Activated T-cell treated with anti-CD3 and anti-CD28 coated beads for 48 hours (primary cell): ENCODE measurements at places on chromosomes 2 and 18.

GRCh38 chr2:52107124-52107523 lies 1075.2 kb upstream of the NRXN1 start:
- DNase-seq = no peak

DNA sequence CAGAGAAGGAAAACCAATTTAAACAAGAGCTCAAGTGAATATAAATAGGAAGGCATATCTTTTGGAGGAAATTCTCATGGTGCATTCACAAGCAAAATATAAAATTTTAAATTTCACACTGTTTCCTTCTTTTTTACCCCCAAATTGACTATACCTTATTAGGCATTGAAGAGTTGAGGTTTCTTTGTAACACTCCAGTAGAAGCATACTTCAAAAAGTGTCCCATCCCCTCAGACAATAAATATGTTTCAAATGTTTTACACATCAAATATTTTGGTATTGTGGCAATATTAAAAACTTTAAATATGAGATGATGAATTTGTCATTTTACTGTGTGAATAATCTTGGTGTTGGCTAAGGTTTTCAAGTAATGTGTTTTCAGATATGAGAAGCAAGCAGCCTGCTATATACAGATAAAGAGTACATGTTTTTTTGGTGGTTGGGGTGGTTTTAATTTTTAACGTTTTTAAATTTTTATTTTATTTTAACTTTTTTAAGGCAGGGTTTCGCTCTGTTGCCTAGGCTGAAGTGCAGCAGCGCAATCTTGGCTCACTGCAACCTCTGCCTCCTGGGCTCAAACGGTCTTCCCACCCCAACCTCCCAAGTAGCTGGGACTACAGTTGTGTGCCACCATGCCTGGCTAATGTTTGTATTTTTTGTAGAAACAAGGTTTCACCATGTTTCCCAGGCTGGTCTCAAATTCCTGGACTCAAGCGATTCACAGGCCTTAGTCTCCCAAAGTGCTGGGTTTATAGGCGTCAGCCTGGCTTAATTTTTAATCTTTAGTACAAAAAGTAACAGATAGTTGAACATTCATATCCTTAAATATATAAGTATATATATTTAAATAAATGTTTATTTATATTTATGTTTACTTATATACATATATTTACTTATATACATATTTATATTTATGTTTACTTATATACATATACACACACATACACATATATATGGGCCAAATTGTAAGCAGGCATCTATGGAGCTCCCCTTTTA lies 36.5 kb upstream of the DLX1 start:
- no peak for DNase-seq

GRCh38 chr2:9260464-9260918 lies 53.9 kb downstream of the ASAP2 start:
- DNase-seq = no peak

DNA sequence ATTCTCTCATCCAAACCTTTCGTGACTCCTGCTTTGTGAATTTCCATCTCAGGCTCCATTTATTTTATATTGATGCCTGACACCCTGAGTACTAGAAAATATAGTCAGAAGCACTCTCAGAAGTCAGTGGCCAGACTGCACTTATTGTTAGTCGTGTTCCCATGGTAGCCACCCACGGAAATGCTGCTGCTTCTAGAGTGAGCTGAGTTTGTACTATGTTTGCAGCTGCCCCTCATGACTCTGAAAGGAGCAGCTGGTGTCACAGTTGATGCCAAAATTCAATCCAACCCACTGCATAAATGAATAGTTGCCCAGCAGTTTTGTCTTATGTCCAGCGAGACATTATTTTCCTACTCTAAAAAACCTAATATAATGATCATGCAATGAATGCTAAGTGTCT lies 265.2 kb upstream of the SPHKAP start:
- DNase-seq = no peak

- DNase-seq = peak; percentile 67
Measured at GRCh38 chr2:11582862-11583752, 49.3 kb downstream of the GREB1 start.

GRCh38 chr2:213121690-213122089 lies 29.7 kb downstream of the IKZF2 start:
- DNase-seq = no peak

GRCh38 chr18:24072743-24073142 lies 58.2 kb downstream of the TTC39C start:
- no peak for DNase-seq

DNA sequence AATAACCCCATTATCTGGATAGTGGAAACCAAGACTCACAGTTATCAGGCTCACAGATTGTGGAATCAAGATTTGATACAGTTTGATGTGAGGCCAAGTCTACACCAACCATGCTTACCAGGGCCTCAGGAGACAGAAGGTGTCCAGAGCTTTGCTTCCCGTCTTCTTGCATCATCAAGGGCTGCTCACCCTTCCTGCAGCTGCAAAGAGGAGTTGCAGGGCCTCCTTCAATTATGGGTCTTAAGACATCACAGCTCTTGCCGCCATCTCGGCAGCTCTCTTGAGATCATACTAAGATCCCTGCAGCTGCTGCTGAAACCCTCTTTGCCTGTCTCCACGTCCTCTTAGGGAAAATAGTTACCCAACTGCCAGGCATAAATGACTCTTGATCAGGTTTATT lies 176.0 kb downstream of the MGAT5 start:
- DNase-seq = no peak

- DNase-seq = no peak
Measured at GRCh38 chr2:56299171-56299691, 115.4 kb downstream of the CCDC85A start.

DNA sequence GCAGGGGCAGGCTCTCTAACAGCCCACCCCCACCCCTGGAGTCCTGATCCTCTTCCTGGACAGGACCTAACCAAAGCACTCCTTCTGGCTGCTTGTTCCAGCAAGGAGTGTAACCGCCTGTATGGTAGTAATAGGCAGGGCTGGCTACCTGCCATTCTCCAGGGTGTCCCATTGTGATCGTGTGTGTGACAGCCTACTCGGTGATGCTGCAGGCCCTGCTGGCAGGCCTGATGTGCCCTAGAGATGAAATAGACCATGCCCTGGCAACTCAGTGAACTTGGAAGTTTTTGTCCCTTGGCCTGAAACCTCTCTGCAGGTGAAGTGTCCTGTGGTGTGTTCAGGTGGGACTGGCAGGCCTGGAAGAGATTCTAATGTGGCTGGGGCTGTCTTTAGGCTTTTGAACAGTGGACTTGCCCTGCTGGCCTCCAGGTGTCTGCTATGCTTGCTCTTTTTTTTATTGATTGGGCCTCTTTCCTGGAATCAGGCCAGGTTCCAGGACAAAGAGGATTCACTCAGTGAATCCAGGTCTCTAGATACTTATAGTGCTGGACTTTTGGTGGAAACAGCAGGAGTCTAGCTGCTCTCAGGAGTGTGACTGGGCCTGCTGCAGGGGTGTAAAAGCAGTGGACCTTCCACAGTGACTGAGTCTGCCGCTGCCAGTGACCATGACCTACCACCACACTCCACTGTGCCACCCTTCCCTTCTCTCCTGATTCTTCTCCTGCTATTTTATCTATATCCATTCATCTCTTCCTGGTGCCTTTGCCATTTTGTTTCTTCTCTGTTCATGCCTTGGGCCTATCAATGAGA lies 132.1 kb downstream of the CTIF start:
- DNase-seq = no peak

- no peak for DNase-seq
Measured at GRCh38 chr2:230692760-230693159, 19.9 kb upstream of the CAB39 start.

DNA sequence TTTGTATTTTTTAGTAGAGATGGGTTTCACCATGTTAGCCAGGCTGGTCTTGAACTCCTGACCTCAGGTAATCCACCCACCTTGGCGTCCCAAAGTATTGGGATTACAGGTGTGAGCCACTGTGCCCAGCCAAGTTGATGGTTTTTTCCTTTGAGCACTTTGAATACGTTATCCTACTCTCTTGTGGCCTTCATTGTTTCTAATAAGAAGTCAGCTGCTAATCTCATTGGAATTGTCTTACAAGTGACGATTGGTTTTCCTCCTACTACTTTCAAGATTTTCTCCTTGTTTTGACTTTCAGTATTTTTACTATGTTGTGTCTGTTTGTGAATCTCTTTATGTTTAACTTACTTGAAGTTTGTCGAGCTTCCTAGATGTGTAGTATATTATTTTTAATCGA lies 88.5 kb downstream of the TMEM200C start:
- no peak for DNase-seq

DNA sequence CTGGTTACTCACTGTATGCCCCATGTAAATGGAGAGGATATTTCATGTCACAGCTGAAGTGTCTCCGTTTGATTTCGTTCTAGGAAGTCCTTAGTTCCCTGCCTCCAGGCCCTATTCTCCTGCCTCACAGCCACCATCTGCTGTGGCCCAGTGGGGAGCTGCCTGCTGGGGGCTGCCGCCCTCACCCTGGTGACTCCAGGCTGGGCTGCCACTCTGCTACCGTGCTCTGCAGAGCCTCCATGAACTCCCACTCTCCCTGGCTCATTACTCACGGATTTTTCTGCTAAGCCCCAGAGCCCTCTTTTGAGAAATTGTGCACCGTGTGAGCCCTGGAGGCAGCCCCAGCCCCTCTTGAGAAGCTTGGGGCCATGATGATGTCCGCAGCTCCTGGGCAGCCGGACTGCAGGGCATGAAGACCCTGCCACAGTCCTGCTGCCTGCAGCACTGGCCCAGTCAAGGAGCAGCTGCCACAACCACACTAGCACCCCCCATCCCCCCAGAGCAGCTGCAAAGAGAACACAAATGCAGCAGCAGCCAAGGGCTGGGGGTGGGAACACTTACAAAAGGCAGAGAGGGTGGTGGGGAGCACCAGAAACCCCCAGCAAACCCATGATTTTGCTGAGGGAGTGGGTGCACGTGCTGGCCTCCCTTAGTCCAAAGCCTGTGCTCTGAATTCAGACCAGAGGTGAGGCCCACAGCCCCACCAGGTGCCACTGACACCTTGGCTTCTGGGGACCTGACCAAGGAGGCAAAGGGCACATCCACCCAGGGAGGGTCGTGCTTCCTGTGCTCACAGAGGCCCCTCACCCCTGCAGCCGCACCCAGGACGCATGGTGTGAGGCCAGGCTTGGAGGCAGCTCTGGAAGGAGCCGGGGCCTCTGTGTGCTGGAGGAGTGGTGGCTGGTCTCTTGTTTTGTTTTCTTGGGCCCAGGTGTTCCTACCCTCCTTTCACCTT lies 270.2 kb upstream of the RAB6C start:
- no peak for DNase-seq
